Fibroblast of the aortic adventitia (primary cell): ENCODE measurements at places on chromosomes 7 and 10. TPM values are rescaled to one million over a fixed set of nuclear protein-coding genes. Genes with fewer than 3 reads are reported as not detected.

Gene GRM3
- not detected in 2 replicates for total RNA-seq

Gene FAM131B
- 3.2 and 4.0 TPM in 2 replicates for total RNA-seq

Gene SEMA3D
- total RNA-seq: 27.1 and 51.2 TPM in 2 replicates

Gene GIMAP8
- 0.09 and 0.16 TPM in 2 replicates for total RNA-seq

Gene MNX1
- not detected in 2 replicates for total RNA-seq
